IPS-NIHi11 (cell line): ENCODE measurements at places on chromosomes 5 and 9.
A peak's percentile ranks its signal among the peaks of the same experiment; 100 is the strongest.

DNA sequence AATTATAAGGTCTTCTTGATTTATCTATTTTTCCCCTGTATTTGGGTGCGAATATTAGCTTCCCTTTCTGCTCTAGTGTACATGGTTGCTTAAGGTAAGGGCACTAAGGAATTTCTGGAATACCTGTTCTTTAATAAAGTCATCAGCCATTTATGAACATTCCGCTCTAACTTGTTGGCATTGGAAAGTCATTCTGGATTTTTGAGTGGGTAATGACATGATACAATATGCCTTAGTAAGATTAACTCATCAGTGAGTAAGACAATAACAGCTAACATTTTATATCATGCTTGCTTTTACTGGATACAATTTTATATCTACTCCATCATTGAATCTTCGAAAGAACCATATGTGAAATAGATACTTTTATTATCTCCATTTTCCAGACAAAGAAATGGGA is 196.1 kb downstream of the ARRDC3 start:
- DNase-seq: no peak

- DNase-seq: no peak
Observed at GRCh38 chr5:136729901-136730355, 364.6 kb upstream of the TRPC7 start.

DNA sequence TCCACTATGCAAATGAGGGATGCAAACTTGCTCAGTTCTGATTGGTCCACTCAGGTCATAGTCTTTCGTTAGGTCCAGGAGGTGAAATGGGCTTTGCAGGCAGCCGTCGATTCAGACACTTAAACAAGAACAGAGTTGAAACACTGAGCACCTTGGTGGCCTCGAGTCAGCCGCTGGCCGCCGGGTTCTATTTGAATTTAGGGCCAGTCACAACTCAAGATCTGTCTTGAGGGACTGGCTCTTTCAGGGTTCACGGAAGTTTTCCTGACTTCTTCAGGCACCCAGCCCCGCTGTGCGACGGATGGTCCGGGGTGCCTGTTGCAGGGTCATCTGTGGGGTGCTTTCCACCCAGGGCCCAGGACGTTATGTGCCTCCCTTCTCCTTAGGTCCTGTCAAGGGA is 412.8 kb upstream of the IRX4 start:
- DNase-seq: no peak

- DNase-seq: peak; percentile 49
Observed at GRCh38 chr5:141717043-141717442, 35.0 kb upstream of the ARAP3 start.

DNA sequence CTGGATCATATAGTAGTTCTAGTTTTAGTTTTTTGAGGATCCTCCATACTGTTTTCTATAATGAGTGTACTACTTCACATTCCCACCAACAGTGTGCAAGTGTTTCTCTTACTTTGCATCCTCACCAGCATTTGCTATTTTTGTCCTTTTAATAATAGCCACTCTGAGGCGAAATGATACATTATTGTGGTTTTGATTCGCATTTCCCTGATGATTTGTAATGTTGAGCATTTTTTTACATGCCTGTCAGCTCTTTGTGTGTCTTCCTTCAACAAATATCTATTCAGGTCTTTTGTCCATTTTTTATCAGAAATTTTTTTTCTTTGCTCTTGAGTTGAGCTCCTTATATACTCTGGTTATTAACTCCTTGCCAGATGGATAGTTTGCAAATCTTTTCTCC is 114.0 kb downstream of the ADAMTSL1 start:
- no peak for DNase-seq

DNA sequence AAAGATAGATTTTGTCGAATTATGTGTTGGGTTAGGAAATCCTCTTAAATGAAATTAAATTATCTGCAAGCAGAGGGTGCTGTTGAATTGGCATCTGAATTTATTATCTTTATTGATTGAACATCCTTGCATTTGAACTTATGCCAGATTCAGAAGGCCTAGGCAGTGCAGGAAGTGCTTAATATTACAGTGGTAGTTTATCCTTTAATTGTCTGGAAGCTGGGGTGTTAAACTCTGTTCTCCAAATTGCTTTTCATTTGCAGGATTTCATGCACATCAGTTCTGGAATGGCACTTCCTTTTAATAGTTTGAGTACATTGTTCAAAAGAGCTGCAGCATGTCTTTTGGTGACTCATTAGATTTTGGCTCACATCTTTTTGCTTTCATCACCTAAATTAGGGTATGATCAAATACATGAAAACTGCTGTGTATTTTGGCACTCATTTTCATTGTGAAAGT is 186.3 kb downstream of the KDM4C start:
- DNase-seq: no peak

DNA sequence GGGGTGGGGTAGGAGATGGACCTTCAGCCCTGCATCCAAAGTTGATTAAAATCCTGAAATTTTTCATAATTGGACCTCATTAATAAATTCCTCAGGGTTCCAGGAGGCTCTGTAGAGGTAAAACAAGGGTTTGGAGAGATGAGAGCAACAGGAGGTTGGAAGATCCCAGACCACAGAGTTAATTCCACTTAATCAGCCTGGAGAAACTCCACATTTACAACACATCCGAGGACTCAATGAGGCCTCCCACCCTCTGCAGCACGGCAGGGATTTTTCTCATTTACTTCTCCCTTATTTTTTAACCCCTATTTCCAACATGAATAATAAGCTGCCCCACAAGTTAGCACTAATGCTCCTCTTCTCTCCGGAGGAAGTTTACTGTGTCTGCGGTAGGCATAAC is 165.0 kb upstream of the MAP3K1 start:
- no peak for DNase-seq

GRCh38 chr5:134580001-134580460 is 52.6 kb downstream of the SAR1B start:
- DNase-seq: peak; percentile 4

DNA sequence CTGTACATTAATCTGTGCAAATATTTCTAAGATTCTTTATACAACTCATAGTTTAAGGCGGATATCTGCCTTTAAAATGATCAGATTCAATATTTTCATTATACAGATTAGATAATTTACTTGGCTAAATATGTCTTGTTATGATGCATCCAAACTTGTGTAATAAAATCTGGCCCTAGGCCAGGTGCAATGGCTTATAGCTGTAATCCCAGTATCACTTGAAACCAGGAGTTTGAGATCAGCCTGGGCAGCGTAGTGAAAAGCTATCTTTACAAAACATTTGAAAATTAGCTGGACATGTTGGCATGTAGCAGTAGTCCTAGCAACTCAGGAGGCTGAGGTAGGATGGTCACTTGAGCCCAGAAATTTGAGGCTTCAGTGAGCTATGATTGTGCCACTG is 2002.2 kb upstream of the ACO1 start:
- no peak for DNase-seq

GRCh38 chr9:19913151-19913550 is 124.3 kb upstream of the SLC24A2 start:
- no peak for DNase-seq

DNA sequence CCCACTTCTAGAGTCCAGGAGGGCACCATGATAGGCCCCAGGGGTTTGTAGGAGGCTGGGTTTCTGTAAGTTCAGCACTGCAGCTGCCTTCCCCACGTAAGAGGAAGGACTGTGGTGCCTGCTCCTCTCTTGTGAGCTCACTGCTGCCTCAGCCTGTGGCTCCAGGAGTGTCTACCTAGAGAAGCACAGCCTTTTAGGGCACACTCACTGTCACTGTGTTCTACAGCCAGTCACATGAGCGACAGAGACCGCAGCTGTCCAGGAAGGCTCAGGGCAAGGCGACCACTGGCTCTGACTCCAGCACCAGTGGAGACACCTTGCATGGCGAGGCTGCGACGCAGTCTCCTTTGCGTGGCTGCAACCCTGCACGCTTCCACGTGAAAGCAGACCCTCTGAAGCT is 72.8 kb downstream of the OTULIN start:
- DNase-seq: no peak

DNA sequence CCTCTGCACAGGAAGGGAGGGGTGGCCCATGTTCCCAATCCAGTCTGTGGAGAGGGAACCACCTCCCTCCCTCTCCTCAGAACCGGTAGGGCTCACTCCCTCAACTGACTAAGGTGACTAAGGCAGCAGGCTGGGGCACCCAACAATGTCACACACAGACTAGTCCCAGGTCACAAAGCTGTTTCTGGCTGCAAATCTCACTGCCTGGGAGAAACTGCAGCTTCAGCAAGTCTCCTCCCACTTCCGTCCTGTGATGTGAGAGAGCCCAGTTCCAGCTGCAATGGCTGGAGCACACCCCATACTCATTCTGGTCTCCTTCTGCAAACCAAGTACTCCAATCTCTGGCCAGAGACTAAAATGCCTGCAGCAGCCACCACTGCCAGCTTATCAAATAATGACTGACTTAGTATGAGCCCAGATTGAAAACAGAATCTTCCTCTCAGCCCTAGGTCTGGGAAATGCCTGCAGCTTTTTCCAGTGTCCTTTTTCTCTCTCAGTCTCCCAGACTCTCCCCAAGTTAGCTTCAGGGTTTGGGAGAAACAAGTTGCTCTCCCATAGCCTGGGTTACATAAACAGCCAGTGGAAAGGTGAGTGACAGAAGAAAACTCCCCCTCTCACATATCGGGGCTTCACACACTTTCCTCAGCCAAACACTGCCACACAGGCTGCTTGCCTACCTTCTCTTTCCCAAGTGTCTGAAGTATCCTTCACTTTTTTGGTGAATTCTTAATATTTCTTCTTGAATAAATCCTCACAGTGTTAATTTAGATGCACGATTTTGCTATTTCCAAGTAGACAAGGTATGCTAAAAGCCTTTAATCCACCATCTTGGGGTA is 247.4 kb upstream of the RASA1 start:
- peak; percentile 24 for DNase-seq

DNA sequence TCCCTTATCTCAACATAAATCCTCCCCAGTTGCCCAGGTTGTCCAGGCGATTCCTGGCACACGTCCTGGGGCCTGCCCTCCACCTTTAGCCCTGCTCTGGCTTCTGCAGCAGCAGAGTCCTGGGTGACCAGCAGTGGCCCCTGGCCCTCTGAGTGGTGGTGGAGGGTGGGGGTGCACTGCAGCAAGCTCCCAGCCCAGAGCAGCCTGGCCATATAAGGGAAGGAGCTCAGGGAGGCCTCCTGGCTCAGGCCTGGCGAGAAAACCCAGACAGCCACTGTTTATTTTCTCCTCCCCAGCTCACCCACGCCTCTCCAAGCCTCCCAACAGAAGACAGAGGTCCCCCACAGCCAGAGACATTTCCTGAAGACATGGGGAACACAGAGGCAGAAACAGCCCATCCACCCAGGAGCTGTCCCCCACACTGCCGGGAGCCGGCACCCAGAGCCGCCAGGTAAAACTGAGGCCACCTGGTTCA is 44.7 kb upstream of the IL17B start:
- no peak for DNase-seq

GRCh38 chr5:150419630-150420270 is 7.0 kb upstream of the CD74 start:
- DNase-seq: peak; percentile 3

DNA sequence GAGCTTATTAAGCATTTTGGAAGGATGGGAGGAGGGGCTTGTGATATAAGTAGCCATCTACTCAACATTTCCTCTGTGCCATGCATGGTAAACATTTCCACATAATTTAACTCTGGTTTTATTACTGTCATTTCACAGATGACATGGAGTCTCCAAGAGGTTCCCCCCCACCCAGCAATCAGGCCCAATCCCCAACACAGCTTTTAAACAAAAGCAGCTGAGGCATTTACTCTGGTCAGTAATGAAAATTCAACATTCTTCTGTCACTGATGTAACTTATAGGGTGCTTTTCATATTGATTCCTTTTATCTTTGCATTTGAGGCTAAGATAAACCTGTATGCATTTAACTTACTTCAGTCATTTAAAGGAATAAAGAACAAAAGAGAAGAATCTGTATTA is 128.1 kb downstream of the COL23A1 start:
- no peak for DNase-seq

- no peak for DNase-seq
Observed at GRCh38 chr5:74432216-74432615, 208.3 kb downstream of the ENC1 start.

GRCh38 chr9:108759399-108759798 is 96.4 kb downstream of the ACTL7B start:
- DNase-seq: no peak

DNA sequence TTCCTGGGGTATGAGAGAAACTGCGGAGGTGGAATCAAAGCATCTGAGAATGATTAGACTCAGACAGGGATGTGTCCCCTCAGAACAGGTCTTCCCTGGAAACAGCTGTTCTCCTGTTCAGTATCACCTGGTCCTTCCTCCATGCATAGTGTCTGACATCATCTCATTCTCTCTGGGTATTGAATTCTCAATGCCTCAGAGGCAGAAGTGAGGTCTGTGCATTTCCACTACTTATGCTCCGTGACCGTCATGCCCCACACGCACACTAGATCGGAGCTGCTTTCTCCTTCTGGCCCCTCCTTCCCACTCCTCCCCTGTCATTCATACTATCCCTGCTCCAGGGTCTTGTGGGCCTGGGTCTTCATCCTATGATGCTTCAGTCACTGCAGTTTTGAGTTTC is 61.4 kb upstream of the DAB2IP start:
- DNase-seq: no peak

- no peak for DNase-seq
Observed at GRCh38 chr9:120066315-120066714, 513.7 kb downstream of the CDK5RAP2 start.

- DNase-seq: no peak
Observed at GRCh38 chr5:31657315-31657979, 18.5 kb downstream of the PDZD2 start.

DNA sequence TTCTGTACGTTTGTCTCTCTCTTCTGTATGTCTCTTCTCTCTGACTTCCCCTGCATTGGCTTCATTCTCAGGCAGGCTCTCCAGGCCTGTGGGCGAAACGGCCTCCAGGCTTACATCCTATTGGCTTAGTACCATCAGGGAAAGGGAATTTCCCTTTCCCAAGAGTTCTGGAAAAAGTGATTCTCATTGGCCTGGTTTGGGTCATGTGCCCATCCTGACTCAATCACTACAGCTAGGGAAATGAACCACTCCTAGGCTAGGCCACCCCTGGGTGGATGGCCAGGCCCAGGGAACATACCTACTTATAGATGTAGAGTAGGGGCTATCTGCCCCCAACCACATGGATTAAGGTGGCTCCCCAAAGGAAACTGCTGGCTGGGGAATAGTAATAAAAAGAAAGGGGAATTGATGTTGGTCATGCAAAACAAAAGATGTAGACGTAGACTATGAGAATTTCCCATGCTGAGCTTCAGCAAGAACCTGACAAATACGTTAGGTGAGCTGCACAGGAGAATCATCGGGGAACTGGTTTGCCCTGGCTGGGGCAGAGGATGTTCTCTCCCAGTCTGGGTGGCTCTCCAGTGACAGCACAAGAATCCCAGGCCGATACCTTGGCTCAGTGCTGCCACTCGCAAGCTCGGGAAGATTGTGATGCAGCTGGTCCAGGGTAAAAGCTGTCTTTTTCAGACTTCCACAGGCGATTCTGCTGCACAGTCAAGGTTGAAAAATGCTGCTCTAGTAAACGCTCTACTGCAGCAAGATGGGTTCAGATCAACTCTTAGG is 3.7 kb upstream of the EGR1 start:
- no peak for DNase-seq

GRCh38 chr5:93163010-93163663 is 417.9 kb downstream of the NR2F1-AS1 start:
- DNase-seq: no peak
